ENCODE measurements at places on chromosomes 7 and 10.

- DNase-seq, result no peak
Observed at GRCh38 chr10:132274581-132274980, 33.2 kb downstream of the STK32C start.

DNA sequence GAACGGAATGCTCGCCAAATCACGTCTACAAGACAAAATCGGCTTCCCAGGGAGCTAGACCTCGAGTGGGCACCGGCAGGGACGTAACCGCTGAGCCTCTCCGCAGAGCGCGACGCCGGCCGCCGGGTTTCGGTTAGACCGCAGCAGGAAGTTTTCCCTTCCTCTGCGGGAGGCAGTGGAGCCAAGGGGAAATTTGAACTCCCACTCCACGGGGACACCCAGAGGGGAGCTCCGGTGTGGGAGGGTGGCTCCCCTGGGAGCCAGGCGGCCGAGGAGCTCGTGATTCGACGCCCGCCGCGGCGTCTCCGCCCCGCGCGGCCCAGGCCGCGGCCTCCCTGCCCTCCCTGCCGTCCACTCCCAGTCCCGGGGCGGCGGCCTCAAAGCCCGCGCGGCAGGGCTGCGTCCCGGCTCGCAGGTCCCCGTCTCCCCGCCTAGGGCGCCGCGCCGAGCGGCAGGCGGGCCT is 426 bp downstream of the SYPL1 start:
- peak; percentile 19 for DNase-seq

- DNase-seq, result no peak
Observed at GRCh38 chr7:84637568-84638338, 443.2 kb upstream of the SEMA3A start.

DNA sequence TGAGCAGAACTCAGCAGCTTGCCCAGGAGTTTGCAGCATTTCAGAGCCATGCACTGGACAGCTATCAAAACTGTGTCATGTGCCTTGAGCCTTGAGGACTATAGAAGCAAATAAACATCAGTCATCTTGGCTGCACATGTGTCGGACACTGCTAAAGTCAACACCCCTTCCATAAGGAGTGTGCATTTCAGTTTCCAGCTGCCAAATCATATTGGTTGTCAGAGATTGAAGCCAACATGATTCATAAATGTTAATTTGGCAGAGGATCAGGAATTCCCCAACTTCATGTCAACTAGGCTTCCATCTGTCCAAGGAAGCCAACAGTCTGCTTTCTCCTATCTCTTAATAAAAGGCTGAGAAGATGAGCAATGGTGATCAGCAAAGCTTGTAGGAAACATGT is 32.8 kb downstream of the SLC16A12 start:
- no peak for DNase-seq

DNA sequence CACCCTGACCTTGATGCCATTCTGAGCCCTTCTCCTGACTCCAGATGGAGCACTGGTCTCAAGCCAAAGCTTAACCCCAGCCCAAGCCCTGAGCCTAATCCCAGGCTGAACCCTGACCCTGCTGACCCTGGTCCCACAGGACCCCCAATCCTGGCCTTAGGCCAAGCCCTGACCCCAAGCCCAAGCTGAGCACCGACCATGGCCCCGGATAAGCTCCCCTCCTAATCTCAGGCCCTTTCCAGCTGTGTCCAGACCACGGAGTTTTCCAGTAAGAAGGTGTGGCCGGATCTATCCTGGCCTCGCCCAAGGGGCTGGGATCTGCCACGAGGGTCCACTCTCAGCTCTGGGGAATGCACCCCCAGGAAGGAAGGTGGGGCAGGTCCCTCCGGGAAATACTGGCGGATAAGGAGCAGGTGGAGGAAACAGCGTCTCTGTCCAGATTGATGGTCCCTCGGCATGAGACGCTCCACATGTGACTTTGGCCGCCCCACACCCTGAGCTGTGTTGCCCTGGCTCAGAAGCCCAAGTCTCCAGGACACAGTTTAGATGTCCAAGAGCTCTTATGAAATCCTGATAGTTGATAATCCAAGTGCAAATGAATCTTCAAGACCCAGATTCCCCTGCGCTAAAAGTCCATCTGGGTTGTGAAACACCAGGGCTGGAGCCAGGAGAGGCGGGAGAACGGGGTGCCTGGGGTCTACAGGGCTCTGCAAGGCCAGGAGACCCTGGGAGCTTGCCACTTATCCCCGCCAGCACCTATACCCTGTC is 10.4 kb downstream of the ELN start:
- DNase-seq, result no peak

DNA sequence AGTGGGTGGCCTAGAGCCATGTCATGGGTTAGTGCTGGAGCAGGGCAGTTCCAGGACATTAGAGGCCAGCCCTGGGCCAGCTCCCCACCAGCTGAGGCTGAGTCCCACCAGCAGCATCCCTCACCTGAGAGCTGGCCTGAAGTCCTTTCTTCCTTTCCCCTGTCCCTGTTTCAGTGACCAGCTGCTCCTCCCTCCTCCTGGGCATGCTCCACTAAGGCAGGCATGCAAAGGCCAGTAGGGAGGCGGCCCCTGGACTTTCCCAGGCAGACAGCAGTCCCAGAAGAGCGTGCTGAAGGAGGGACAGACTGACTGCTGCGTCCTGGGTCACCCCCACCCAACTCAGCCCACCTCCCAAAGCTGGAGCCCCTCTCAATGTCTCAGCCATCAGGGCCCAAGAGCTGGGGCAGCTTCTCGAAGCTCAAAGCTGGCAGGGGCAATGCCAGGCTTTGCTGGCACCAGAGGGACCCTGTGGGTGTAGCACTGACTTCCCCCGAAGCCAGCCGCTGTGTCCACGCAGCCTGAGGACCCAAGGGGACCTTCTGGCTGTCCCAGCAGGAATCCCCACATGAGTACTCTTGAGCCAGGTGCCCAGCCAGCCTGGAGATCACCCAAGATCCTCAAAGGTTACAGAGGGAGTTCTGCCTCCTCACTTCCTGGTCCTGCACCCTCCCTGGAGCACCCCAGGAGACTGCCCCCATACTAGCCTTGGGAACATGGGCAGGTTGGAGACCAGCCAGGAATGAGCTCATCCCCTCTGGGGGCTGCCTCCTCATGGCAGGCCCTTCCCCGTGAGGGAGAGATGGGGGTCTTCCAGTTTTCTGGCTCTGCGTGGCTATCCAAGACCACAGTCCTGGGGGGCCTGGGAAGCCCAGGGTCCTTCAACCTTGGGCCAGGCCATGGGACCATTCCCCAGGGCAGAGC is 35.2 kb upstream of the RET start:
- no peak for DNase-seq

- DNase-seq, result no peak
Observed at GRCh38 chr10:124739119-124739921, 4.9 kb downstream of the FAM53B start.

- peak; percentile 75 for DNase-seq
Observed at GRCh38 chr10:101214446-101215396, 14.5 kb downstream of the LBX1 start.

- no peak for DNase-seq
Observed at GRCh38 chr10:117885206-117885829, 161.4 kb downstream of the RAB11FIP2 start.

DNA sequence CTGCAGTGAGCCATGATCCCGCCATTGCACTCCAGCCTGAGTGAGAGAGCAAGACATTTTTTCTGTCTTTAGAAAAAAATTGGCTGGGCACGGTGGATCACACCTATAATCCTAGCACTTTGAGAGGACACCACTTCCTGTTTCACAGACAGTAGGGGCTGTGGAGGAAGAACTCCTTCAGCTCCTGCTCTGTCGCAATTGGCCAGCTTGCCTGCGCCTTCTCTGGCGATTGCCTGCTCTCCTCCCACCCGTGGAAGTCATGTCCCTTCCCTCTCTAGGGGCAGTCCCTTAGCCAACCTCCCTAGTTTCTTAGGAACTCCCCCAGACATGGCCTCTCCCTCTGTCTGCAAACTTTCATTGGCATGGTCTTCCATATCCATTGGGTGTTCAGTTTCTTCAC is 8.7 kb downstream of the PDSS1 start:
- DNase-seq, result no peak

DNA sequence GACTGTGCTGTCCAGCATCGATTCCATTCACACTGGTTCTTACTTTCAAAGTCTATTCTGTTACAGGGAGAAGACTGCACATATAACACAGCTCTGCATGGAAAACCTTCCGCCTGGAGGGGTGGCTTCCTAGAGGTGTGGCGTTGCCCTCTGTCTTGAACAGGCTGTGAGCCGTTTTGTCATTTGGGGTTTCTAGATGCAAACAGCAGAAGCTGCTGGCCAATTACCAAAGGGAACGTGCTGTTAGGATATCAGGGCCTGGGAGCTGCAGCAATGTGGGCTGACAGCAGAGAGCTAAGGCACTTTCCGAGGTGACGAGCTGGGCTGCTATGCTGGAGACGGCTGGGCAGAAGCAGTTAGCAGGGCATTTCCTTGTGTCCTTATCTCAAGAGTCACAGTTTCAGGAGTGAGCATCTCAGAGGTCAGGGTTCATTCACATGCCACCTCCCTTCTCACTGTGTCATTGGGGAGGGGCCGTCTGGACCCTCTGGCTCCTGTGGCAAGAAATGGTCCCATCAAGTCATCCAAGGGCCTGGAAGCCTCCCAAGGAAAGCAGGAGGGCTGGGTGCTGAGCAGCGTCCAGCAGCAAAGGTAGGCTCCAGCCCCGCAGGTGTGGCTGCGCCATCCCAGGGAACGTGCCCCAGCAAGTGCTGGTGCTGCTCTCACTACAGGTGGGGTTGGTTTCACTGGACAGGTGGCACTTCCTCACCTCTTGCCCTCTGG is 106.5 kb downstream of the WDR37 start:
- DNase-seq, result no peak

Data from stimulated activated CD4-positive, alpha-beta T cell treated with anti-CD3 and anti-CD28 coated beads, Interleukin-1b, Interleukin-23, amount 100 ng/mL, for 48 hours (primary cell).